SW 1271 (cell line): ENCODE measurements at places on chromosomes 1 and 21.
A peak's percentile ranks its signal among the peaks of the same experiment; 100 is the strongest.

DNA sequence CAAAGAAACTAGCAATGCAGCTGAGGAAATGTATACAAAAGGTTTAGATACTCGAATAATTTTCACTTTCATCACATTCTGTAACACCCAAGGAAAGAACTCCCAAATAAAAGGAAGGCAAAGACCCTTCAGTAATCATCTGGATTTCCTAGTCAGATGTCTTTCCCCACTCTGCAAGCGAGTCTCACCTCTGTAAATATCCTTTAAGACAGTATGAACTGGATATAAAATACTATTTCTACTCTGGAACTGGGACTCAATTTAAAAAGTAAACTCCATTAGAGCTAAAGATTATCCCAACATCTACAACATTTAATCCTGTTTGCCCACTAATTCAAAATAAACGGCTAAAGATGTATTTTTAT is 27.0 kb downstream of the C2CD2 start:
- no peak for DNase-seq

DNA sequence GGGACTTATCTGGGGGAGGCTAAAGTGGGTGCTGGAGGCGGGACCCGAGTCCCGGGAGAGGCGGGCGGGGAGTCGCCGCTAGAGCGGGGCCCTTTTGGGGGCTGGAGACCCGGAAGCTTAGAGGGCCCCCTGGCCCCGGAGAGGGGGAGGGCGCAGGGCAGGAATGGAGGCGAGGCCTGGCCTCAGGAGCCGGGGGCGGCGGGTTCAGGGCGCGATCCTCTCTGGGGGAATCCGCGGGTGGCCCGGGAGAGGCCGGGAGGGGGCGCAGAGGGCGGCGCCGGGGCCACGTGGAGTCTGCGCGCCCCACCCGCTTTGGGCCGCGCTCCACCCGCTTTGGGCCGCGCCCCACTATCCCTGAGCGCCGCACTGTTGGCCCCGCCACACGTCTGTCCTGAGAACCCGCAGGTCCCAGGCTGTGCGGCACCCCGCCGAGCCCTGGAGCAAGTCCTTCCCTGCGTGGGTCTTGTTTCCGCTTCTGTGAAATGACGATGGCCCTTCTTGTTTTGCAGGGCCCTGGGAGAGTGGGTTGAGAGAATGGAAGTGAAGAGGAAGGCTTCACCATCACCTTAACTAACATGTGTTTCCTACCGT is 84.4 kb downstream of the NKAIN1 start:
- DNase-seq, result peak; percentile 36

DNA sequence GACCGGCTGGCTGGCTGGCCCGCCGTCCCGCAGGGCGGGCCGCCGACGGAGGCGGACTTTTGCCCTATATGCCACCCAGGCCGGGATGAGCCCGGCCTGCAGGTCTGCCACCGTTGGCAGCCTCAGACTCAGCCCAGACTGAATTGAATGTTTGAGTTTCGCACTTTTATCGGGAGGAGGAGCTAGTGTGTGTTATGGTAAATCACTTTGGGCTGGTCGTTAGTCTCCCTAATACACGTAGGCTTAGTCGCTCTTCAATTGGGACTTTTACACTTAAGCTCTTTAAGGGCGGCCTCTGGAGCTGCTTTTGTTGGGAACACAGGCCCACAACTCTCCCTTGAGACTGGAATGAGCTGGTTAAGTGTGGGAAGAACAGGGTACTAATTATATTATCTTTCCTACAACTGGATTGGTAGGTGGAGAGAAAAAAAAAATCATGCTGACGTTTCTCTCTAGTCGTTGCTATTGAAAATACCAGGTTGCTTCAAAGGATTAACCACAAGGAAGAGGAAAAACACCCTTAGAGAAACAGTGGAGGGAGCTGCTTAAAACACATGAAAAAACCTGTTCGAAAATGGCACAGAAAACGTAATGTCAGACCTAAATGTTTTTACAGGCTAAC is 1.4 kb upstream of the IRF2BP2 start:
- DNase-seq, result peak; percentile 69

- no peak for DNase-seq
Measured at GRCh38 chr21:19031953-19032352, 628.4 kb upstream of the TMPRSS15 start.

- no peak for DNase-seq
Measured at GRCh38 chr1:231032963-231033362, 7.1 kb downstream of the FAM89A start.

- DNase-seq, result no peak
Measured at GRCh38 chr1:193131266-193131860, 9.5 kb downstream of the CDC73 start.

DNA sequence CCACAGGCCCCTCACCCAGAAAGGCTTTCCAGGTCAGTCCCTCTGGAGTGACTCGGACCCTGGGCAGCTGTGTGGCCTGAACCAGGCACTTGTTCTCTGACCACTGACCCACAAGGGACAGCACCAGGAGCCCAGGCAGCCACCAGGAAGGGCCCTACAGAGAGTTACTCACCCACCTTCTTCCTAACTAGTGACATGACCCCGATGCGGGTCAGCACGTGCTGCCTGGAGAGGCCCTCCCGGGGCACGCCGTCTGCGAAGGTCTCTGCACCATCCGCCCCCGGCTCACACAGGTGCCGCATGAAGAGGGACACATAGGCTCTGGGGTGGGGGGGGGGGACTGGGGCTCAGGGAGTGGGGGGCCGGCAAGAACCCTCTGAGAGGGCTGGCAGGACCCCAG is 55.8 kb downstream of the CHD5 start:
- DNase-seq, result no peak

- DNase-seq, result no peak
Measured at GRCh38 chr1:38740487-38740886, 119.1 kb downstream of the RRAGC start.

DNA sequence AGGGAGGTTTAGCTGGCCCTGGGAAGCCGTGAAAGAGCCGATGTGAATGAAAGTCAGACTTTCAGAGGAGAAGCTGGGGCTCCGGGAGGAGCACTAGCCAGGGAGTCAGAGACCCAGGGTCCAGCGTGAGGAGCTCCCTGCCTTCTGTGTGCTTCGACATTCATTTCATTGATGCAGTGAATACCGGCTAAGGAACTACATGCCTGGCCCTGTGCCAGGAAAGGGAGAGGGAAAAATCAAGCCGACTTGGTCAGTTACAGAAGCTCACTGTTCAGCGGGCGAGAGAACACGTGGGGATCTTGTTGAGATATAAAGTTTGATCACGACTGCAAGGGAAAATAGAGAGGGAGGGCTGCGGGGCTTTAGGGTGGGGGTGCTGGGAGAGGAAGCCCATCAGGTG is 76.7 kb upstream of the RUNX3 start:
- no peak for DNase-seq

DNA sequence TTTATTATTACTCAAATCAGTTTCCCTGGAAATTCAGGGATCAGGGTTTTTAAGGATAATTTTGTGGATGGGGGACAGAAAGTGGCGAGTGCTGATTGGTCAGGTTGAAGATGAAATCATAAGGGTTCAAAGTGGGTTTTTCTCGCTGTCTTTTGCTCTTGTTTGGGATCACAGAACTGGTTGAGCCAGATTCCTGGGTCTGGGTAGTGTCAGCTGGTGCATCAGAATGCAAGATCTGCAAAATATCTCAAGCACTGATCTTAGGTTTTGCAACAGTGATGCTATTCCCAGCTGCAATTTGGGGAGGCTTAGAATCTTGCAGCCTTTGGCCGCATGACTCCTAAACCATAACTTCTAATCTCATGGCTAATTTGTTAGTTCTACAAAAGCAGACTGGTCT is 9.3 kb downstream of the CHI3L2 start:
- no peak for DNase-seq

- no peak for DNase-seq
Measured at GRCh38 chr1:179043907-179044306, 18.2 kb downstream of the FAM20B start.

- DNase-seq, result no peak
Measured at GRCh38 chr1:30259631-30260030, 463.8 kb downstream of the MATN1 start.

DNA sequence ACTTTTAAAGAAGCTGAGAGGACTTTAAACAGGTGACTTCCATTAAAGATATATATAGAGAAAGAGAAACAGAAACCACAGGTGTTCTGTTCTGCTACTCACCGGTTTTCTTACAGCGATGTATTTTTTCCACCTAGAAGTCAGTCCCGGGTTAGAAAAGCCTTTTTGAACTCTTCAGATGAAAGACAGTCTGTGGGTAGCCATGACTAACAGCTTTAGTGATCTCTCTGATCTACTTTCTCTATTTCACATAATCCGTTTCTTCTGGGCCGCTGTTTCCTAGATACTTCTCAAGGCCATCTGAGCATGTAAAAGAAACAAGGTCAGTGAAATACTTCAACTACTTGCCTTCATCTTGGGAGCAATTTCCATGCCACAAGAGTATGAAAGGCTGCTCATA is 25.1 kb downstream of the WDR64 start:
- no peak for DNase-seq

DNA sequence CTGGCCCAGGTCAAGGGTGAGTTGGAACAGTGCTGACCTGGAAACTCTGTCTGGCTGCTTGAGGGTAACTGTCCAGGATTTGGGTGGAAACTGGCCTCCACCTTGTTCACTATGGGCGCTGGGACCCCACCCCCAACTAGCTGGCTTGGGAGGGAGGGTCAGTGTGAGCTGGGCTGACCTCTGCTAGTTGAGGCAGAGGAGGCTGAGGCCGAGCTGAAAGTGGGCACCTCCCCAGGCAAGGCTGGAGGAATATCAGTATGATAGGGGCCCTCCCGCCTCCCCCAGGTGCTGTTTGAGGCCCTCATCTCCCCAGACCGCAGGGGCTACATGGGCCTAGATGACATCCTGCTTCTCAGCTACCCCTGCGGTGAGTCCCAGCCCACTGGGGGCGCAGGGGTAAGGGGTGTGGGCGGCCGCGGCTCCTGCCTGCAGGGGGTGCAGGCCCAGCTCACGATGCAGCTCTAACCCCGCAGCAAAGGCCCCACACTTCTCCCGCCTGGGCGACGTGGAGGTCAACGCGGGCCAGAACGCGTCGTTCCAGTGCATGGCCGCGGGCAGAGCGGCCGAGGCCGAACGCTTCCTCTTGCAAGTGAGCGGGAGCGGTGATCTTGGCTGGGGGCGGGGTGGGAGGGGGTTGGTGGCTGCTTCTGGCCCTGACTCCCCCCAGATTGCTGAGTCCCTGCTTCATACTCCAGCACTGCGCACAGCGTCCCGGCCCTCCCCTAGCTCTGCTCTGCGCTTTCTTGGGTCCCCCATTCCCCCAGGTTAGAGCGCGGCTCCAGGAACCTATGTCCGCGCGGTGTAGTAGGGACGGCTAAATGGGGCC is 22.9 kb downstream of the PTPRU start:
- DNase-seq, result no peak

DNA sequence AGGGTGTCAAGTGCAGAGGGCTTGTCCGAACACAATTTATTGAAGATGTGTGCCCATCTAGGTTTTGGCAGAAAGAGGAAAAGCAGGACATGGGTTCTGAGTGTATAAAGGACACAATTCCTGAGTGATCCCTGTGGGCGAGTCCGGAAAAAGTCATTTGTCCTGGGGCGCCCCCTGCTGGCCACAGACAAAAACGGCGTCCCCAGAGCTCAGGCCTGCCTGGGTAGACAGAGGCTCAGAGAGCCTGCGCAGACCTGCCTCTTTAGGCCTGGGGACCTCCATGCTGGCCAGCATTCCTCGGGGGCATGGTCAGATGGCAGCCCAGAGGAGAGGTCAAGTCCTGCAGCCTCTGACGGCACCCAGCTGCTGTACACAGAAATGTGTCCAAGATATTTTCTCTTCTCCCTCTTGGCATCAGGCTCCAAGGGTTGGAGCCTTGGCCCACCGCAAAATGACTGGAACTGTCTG is 65.5 kb upstream of the LRP8 start:
- no peak for DNase-seq

- no peak for DNase-seq
Measured at GRCh38 chr1:58307431-58307830, 239.1 kb downstream of the OMA1 start.

DNA sequence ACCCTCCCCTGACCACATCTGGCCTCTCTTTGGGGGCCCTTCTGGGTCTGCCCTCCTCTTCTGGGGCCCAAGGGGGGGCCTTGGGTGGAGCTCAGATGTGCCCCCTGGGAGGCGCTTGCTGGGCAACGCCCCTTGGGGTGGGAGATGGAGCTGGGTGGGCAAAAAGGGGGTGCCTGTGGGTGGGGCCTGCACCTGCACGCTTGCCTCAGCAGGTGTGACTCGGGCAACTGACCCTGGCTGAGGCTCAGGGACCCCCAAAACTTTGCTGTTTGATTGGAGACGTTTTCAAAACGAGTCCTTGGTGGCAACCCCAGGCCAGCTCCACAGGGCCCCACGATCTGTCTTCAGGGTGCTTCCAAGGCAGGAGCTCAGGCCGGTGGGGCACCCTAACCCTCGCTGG is 105.3 kb downstream of the SIK1 start:
- DNase-seq, result no peak

- no peak for DNase-seq
Measured at GRCh38 chr21:23887725-23888306, 1719.5 kb downstream of the MRPL39 start.

DNA sequence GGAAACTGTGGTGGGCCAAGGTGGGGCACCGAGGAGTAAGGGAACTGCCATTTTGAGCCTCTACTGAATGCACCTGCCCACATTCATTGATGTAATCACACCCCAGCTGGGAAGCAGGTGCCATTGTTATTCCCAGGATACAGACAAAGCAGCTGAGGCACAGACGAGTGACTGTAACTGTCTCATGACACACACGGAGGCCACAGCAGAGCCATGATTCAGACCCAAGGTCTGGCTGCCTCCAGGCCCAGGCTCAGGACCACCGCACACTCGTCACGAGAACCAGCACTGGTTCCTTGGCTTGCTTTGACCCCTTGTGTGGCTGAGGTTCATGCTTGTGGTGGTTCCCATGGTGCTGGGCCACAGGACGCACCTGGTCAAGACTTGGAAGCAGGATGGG is 45.6 kb upstream of the CLIC4 start:
- DNase-seq, result no peak

- no peak for DNase-seq
Measured at GRCh38 chr1:2867087-2867425, 65.6 kb upstream of the TTC34 start.

DNA sequence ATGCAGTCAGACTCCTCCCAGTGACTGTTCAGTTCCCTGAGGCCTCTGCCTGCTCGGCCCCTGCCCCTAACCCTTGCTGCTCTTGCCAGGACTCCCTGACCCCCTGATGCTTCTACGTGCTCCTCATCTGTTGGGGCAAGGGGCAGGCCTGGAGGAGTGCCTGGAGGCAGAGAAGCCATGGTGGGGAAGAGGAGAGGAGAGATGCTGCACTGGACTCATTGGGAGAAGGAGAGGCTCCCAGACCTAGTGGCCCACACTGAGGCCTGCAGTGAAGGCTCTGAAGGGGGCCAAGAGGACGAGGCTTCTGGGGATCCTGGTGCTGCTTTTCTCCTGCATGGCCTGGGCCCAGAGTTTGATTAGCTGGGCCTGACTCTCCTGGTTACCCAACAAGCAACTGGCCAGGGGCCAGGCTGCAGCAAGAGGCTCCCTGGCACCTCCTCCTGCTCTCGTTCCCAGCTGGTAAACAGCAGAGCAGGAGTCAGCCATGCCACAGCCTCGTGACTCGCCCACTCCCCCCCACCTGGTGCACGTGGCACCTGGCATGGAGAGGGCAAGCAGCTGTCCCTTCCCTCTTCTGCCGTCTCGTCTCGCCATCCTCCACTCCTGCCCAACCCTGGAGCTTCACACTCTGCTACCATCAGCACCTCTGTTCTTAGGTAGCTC is 847 bp upstream of the RORC start:
- DNase-seq, result no peak

GRCh38 chr21:33578959-33579542 is 9.4 kb downstream of the DONSON start:
- no peak for DNase-seq
